ENCODE measurements at places on chromosomes 7 and 10.
A peak's percentile ranks its signal among the peaks of the same experiment; 100 is the strongest.

DNA sequence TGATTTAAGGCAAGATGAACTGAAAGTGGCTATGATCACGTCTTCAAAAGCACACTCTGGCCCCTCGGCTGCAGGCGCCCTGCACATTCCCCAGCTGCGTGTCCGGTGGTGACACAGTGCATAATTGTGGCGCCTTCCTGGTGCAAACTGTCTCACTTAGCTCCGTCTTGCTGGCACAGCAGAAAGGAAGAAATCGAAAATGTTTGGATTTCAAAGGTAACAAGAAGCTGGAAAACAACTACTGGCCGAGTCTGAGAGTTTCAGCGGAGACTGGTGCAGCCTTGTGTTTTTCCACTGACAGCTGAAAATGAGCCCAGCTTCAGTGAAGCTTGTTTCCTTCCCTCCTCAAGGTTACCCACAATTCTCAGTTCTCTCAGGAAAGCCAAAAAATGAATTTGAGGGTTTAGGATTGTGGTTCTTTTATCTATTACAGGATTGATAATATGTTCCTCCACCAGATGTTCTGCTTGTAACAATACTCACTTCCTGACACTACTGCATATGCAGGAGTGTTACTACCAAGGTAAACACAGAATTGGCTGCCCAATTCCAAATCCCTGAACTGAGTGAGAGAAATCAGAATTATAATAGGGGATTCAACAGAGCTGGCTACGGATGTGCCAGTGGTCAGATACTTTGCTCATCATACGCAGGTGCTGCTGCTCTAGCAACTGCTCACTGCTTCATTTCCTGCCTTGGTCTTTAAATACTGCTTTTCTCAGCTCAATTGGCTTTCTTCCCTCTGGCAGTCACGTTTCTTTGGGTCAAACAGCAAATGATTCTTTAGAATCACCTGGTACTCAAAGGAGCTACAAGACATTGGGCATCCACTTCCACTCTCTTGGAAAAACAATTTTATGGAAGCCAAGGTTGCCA lies 63.7 kb downstream of the TRUB1 start:
- DNase-seq: no peak

GRCh38 chr10:29132551-29133111 lies 156.2 kb upstream of the LYZL1 start:
- no peak for DNase-seq

DNA sequence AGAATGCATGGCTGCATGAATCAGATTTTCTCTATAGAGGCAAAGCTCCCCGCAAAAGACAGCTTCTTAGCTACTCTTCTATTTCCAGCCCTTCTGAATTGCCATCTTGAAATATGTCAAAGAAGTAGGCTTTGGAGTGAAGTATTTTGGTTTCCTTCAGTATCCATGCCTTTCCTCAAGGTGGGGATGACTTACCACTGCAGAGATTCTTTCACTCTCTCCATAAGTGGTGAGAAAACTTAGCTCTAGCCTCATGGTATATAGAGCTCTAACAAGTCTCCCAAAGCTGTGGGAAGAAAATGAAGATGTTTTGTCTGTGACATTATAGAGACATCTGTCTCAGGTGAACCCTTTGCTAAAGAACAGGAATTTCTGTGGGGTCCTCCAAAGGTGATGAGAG lies 89.6 kb upstream of the ITGB1 start:
- DNase-seq: no peak

DNA sequence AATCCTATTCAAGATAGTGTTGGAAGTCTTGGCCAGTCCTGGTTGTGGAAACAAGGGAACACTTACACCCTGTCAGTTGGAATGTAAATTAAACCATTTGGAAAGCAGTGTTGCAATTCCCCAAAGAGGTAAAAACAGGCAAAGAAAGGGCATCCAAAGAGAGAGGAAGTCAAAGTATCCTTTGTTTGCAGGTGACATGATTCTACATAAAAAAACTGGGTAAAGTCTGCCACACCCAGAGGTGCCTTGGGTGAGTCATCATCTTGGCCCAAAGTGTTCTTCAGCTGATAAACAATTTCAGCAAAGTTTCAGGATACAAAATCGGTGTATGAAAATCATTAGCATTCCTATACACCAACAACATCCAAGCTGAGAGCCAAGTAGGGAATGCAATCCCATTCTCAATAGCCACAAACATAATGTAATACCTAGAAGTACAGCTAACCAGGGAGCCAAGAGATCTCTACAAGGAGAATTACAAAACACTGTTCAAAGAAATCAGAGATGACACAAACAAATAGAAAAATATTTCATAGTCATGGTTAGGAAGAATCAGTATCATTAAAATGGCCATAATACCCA lies 278.7 kb downstream of the SDK1 start:
- no peak for DNase-seq

GRCh38 chr10:75099952-75100763 lies 11.3 kb upstream of the SAMD8 start:
- DNase-seq: peak; percentile 73

DNA sequence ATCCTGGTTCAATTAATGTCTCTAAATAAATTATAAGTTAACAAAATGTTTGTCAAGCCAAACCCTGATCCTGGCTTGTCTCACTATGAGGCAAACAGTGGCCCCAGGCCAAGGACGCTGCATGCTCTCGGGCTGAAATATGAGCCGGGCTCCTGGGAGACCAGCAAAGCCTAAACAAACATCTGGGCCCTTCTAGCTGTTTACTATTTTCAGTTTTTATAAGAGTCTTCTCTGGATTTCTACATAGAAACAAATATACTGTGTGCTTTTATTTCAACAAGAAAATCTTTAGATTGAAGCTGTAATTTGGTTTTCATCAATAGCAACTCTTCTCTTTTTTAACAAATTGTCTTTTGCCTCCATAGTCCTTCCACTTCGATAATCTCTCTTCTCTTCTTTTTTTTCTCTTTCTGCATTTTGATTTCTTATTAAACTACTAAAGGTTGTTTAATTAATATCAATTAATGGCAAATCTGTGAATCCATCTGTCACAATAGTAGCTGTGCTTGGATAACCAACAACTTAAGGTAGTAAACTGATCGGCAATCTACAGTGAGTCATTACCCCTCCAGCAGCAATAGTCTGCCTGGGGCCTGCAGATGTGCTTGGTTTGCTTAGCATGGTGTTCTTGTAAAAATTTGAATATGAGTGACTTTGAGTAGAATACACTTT lies 83.3 kb upstream of the DNAJC1 start:
- peak; percentile 74 for DNase-seq
